Activated CD8-positive, alpha-beta memory T cell treated with anti-CD3 and anti-CD28 coated beads for 48 hours (primary cell): ENCODE measurements at places on chromosomes 12 and 14.

- DNase-seq, result no peak
Observed at GRCh38 chr14:68094158-68094557, 274.6 kb downstream of the RAD51B start.

- no peak for DNase-seq
Observed at GRCh38 chr12:124762384-124762783, 101.3 kb downstream of the SCARB1 start.

- DNase-seq, result no peak
Observed at GRCh38 chr12:4690760-4691159, 29.4 kb upstream of the GALNT8 start.

GRCh38 chr14:74584951-74585350 lies 27.1 kb downstream of the LTBP2 start:
- no peak for DNase-seq

DNA sequence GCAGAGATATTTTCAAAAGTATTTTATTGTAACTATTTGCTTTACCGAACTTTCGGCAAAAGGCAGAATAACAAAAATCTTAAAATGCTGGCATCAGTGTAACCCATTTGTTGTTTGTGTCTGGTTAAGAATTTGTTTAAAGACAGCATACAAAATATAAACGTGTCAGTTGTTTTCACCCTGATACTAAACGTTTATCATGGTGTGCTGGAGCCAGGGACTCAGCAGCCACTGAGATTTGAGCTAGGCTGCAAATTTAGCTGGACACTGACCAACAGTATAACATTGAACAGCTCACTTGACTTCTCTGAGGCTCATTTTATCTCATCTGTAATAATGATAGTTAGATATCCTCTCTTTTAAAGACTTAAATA lies 183.7 kb downstream of the TMTC3 start:
- no peak for DNase-seq
